Activated T-helper 1 cell treated with Interleukin-2 at 50 U/mL for 16 hours (primary cell): ENCODE measurements at places on chromosomes 1 and 21.

- no peak for DNase-seq
Measured at GRCh38 chr1:36224537-36225282, 467 bp downstream of the THRAP3 start.

GRCh38 chr1:114126261-114127095 lies 27.2 kb downstream of the SYT6 start:
- DNase-seq = no peak

GRCh38 chr21:14683063-14683462 lies 136.9 kb upstream of the SAMSN1 start:
- DNase-seq = no peak

DNA sequence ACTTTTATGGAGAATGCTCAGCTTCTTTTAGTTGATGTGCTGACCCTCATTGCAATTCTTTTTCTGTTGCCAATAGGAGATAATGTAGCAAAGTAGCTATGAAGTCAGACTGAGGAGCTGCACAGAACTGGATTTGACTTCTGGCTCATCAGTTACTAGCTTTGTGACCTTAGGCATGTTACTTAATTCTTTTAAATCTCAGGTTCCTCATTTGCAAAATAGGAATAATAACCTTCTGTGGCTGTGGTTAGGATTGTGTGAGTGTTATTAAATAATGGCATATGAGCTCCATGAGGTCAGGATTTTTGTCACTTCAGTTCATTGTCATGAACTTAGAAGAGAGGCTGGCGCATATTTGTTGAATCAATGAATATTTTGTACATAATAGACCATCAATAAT lies 237.6 kb upstream of the SGIP1 start:
- DNase-seq = no peak

- no peak for DNase-seq
Measured at GRCh38 chr1:107559881-107560280, 405.1 kb downstream of the VAV3 start.

DNA sequence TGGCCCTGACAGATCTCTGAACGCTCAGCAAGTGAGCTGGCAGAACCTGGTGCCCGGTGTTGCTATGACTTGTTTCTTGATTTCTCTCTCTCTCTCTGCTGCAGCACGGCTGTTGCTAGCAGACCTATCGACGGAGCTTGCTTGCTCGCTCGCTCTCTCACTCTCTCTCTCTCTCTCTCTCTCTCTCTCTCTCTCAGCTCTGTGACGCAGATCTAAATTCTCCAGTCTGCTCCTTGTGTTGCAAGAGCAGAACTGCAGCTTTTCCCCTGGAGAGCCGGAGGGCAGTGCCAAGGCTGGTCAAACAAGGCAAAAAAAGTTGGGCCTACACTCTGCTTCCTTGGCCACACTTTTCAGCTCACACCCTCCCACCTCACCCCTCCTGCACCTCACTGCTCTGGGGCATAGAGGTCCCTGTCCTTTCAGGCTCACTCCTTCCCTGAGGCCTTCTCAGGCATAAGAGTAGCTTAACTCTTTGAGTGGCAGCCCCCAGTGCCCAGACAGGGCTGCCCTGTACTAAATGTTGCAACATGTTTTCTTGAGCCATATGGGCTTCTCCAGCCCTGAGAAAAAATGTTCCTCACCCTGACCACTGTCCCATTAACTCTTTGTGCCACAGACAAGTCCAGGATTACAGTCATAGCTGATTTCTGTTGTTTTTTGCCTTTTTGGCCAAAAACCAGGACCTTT lies 72.2 kb downstream of the CD46 start:
- DNase-seq = peak; percentile 57

GRCh38 chr21:25881524-25882376 lies 147.0 kb downstream of the GABPA start:
- DNase-seq = peak; percentile 7
